ENCODE measurements at places on chromosomes 4 and X.

DNA sequence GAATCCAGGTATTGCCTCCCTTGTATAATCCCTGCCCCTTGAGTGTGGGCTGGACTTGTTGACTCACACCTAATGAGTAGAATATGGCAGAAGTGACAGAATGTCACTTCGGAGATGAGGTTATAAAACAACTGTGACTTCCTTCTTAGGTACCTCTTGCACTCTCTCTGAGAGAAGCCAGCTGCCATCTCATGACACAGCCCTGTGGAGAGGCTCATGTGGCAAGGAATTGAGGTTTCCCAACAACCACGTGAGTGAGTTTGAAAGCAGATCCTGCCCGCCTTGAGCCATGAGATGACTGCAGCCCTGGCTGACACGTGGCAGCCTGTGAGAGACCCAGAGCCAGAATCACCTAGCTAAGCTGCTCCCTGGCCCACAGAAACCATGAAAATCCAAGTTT, 13.5 kb downstream of the ASB11 start:
- no peak for DNase-seq

DNA sequence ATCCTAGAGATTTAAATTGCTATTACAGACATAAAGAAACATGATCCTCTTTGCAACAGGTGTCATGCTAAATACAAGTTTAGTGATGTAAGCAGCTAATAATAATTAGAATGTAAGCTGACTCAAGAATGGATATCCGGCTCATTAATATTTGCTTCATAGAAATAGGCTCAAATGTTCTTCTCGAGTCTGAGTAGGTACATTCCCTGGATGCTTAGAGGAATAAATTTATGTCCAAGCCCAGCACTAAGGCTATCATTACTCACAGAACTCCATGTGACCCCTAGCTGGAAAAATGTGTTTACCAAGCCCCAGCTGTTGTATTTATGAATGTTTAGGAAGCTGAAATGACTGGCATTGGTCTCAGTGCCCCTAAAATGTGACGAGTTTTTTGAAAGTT, 87.6 kb upstream of the TSPAN7 start:
- no peak for DNase-seq

DNA sequence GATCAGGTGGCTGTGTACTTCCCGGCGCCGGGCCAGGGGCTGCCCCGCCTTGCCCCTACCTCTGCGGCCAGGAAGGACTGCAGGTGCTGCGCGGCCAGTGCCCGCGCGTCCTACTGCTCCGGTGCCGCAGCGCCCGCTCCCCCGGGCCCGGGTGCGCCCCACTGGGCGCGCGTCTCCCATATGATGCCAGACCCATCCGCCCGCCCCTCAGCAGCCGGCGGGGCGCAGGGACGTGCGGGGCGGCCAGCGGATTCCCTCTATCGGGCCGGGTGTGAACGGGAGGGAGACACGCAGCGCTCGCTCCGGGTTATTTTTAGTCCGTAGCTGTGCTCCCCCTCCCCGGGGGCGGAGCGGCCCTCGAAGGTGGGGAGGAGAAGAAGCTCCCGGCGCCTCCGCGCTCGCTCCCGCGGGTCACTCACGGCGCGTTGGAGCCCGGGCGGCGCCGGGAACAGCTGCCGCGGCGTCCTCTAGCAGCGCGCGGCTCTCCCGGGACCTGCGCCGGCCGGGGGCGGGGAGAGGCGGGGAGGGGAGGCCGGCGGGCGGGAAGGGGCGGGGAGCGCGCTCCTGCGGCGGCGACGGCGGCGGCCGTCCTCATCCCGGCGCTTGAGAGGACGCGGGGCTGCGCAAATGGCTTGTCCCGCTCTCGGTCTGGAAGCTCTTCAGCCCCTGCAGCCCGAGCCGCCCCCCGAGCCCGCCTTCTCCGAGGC, 103.6 kb downstream of the UCHL1 start:
- peak; percentile 78 for DNase-seq

GRCh38 chr4:150828159-150828558, 186.9 kb downstream of the LRBA start:
- DNase-seq, result no peak

- DNase-seq, result no peak
Measured at GRCh38 chr4:183858011-183858615, 47.0 kb upstream of the STOX2 start.

DNA sequence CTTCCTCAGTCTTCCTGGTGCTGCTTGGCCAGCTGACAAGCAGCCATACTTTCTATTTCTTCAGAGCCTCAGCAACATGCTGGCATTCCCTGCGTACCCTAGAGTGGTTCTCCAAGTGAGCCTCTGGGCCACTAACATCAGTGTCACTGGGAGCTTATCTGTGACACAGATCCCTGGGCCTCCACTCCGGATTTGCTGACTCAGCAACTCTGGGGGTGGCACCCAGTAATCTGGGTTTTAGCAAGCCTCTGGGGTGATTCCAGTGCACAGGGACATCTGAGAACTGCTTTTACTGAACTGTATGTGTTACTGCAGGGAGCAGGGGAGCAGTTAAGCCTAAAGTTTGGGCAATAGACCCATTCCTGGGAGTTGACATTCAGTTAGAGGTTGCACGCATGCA, 28.2 kb upstream of the HMGB3 start:
- DNase-seq, result no peak

DNA sequence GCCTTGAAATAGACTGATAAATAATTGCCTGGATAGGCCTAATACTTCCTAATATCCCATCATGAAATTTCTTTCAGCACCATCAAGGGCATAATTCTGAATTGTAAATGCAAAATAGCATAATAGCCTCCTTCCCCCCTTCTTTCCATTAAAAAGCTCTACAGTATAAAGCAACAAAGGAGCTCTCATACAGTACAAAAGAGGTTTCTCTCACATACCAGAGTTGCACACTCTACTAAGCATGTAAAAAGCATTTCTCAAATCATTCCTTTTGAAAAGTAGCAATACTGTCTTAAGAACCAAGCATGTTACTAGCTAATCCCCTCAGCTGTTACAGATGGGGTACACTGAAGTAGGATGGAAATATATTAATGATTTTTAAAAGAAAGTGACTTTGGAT, 509.0 kb downstream of the KLHL13 start:
- DNase-seq, result no peak

DNA sequence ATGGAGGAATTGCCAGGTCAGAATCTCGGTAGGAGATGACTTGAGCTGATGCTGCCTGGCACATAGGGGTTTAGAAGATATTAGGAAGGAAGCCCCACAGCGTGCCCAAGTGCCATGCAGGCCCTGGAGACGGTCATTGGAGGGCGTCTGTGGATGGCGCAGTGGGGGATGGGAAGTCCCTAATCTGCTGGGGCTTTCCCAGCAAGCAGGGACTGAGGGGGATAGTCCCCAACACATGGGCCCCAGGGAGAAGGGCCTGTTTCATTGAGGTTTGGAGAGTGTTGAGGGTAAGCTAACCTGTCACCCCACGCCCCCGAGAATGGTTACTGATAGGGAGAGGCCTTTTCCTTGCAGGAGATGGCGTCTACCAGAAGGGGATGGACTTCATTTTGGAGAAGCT, 7.8 kb downstream of the TAFAZZIN start:
- DNase-seq, result no peak
